ENCODE measurements at places on chromosomes 3 and 15.

DNA sequence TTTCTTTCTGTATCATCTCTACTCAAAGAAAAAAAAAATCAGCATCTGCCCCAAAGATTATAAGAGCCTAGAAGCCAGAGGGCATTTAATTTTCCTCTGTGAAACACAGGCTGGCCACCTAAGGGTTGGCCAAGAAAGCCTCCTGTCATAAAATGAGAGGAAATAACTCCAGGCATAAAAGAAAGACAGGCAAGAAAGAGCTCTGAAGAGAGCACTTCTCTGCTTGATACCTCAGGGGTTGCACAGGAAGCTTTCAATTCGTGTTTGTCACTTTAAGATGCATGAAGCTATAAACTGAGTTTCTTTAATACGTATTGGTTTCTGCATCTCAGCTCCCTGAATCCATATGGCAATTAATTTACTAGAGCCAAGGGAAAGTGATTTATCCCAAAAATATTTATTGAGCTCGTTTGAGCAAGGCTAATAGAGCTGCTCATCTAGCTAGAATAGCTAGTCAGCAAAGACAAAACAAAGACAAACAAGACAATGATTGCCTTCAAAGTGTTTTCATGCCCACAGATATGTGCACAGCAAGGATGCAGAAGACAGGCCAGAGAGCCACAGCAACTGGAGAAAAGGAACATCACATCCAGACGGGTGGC is 35.5 kb downstream of the ATP8B4 start:
- no peak for DNase-seq

DNA sequence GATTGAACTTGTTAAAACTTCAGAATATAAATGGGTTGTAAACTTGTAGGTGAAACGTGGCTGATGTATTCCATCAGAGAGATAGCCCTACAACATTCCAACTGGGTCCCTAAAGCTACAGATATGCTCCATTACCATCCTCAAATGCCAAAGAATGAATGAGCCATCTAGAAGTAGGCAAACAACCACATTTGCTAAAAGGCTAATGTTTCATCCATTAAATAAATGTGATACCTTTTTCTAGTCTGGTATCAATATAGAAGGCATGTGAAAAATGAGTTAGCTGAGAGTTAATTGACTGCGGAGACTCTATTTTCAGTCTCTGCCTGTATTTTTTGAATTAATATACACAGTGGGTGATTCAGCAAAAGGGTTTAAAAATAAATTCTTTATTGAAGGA is 203.8 kb downstream of the RBMS3 start:
- DNase-seq, result no peak

DNA sequence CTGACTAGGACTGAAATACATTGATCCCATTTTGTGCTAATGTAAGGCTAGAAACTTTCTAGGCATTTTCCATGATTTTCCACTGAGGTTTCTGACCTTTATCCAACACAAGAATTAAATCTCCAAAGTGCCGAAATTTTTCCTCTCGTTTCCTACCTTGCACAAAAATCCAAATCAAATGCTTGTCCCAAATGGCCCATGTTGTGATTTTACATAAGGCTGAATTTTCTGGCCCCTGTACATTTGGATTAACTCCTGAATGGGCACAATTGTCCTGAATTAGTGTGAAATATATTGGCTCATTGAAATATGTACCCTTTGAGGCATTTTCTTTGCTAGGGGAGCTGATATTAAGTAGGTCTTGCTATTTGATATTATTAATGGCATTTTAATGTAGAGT is 105.6 kb upstream of the CBLB start:
- DNase-seq, result no peak

DNA sequence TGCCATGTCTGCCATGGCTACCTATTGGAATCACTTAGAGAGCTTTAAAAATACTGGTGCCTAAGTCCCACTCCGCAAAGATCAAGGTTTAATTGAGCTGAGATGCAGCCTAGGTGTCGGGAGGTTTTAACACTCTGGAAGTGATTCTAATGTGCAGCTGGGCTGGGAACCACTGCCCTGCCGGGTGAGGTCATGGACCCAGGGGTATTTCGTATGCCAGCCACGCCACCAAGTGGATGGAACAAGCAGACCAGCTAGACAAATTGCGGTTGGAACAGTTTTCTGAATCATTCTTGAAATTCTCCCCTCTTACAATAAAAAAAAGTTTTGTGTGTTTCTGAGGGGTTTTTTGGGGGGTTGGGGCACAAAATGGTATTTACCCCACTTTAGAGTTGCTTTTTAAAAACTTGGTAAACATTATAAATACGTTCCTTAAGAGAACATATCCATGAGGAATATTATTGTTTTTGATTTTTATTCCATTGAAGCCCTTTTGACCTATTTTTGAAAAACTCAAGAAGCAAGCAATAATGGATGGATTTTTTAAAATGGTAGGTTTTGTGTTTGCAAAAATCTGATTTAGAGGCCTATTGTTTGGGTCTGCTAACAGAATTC is 66.2 kb upstream of the CSTA start:
- DNase-seq, result no peak

GRCh38 chr3:44862226-44862637 is 520 bp downstream of the TMEM42 start:
- DNase-seq, result no peak
